Renal cortex interstitium (tissue), 15 donors: ENCODE measurements at places on chromosomes 3 and 15. TPM values are rescaled to one million over a fixed set of nuclear protein-coding genes. Genes with fewer than 3 reads are reported as not detected.

Gene BNC1
- polyA plus RNA-seq = 0.13 TPM

Gene RNU5B-1
- polyA plus RNA-seq = not detected

Gene SELENOS
- 64.1 TPM for polyA plus RNA-seq

Gene MYO1E
- polyA plus RNA-seq = 140 TPM

DNA sequence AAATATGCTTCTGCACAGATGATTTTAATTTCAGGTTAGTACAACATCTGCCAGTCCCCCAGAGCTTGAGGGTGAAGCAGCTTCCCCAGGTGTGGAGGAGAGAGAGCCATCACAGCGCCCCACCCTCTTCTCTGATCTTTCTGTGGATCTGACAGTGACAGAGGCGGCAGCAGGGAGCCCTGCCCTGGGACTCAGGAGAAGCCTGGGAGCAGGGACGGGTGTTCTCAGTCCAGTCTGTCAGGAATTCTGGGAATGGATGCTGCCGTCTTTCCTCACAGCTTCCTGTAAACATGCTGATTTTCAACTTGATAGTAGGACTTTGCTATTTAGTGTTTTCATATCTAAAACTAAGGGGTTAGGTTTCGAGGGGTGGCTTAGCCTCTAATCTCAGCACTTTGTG, 11.4 kb upstream of the RAB8B start:
- DNase-seq = no peak

- no peak for DNase-seq
Observed at GRCh38 chr3:4745235-4745610, 234.0 kb upstream of the BHLHE40 start.

DNA sequence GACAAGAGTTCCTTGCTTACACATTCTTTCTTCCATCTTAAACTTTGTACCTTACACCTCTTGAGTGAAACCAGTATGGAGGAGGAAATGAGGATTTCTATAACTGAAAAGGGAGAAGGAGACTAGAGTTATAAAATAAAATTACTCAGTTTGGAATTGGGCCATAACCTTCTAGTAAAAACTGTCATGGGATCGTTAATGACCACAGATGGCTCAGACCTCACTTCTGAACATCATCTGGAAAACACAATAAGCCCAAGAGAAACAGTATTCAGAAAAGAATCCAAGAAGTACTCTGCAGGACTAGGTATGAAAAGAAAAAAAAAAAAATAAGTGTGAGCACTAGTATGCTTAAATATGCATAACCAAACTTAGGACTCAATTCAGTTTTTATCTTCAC, 12.1 kb downstream of the GAP43 start:
- DNase-seq = no peak

DNA sequence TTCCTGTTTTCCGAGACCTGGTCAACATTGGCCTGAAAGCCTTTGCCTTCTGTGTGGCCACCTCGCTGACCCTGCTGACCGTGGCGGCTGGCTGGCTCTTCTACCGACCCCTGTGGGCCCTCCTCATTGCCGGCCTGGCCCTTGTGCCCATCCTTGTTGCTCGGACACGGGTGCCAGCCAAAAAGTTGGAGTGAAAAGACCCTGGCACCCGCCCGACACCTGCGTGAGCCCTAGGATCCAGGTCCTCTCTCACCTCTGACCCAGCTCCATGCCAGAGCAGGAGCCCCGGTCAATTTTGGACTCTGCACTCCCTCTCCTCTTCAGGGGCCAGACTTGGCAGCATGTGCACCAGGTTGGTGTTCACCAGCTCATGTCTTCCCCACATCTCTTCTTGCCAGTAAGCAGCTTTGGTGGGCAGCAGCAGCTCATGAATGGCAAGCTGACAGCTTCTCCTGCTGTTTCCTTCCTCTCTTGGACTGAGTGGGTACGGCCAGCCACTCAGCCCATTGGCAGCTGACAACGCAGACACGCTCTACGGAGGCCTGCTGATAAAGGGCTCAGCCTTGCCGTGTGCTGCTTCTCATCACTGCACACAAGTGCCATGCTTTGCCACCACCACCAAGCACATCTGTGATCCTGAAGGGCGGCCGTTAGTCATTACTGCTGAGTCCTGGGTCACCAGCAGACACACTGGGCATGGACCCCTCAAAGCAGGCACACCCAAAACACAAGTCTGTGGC, 16.9 kb downstream of the TMEM43 start:
- no peak for DNase-seq

DNA sequence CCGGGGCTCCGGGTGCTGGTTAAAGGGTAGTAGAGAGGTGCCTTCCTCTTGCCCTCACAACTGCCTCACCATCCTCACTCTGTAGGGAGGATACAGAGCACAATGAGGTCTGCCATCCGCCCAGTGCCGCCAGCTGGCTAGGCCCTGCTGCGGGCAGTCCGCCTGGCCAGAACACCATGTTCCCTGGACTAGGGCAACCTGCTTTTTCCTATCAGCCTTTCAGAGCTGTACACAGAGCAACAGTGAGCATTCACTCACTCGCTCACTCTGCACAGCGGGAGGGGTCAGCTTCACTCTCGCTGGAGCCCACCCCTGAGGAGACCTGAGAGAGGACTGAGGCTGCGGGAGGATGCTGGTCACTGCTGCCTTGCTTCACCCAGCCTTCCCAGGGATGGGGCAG, 218.7 kb upstream of the CHRNA7 start:
- DNase-seq = no peak

GRCh38 chr3:31185062-31185357, 290.5 kb upstream of the GADL1 start:
- DNase-seq = no peak

- no peak for DNase-seq
Observed at GRCh38 chr15:89827829-89828228, 13.2 kb upstream of the ANPEP start.
